ENCODE measurements at places on chromosomes 7 and 10.
A peak's percentile ranks its signal among the peaks of the same experiment; 100 is the strongest.

GRCh38 chr7:50281680-50282445 lies 22.7 kb upstream of the IKZF1 start:
- DNase-seq = no peak

DNA sequence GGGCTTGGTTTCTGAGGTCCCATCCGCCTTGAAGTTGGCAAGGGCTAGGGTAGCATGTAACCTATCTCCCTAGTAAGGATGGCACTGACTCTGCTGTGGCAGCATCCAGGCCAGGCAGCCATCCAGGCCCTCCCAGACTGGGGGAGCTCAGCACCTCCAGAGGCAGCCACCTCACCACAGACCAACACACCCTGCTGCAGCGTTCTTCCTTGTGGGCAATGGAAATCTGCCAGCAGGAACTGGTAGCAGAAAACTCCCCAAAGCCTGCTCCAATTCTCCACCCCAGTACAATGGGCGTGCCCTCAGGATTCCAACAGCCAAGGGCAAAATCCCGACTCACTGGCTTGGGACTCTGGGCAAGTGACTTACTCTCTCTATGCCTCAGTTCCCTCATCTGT lies 27.5 kb downstream of the DLG5 start:
- peak; percentile 41 for DNase-seq

GRCh38 chr7:10022957-10023356 lies 950.7 kb upstream of the PHF14 start:
- DNase-seq = no peak

DNA sequence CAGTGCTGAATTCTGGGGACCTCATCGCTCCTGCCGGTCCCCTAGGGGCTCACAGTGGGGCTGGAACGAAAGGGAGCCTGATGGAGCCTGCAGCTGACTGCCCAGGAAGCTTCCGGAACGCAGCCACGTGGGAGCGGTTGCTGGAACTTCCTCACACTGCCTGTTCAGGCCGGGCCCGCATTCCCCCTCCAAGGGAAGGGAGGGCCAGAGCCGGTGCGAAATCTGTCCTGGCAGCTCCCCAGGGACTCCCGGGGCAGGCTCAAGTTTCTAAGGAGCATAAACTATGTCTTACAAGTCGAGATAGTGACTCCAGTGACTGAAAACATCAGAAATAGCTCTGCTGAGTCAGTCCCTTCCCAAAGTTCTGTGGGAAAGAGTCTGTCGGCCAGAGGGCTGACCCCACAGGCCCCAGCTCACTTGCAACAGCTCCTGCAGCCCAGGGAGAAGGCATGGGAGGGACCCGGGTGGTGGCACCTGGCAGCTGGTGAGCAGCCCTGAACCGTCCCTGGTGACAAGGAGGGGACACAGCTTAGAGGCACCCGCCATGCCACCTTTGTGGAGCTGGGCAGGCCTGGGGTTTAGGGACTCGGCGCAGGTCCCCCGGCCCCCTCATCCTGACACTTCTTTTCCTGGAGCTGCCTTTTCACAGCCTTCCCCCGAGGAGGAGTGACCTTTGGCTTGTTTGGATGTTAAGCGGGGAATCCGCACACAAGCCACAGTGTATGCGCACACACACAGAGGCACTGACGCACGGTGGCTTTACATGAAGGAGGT lies 47.6 kb downstream of the PDGFA start:
- no peak for DNase-seq

- DNase-seq = no peak
Observed at GRCh38 chr10:103803941-103804340, 51.4 kb downstream of the SH3PXD2A start.

DNA sequence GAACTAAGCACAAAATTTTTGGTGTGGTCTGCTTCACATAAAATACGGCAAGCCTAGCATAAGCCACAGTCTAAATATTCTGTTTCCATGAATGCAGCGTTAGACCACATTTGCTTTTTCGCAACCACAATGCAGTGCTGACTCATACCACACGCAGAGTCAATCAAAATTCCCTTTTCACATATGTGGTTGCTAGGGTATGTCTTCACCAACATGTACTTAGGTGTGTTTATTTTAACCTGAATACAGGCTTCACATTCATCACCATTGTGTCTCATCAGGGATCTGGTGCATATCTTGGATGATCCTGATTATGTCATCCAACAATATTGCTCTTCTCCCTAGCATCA lies 90.8 kb downstream of the CHN2 start:
- DNase-seq = no peak

GRCh38 chr10:7817984-7818294 lies 366 bp upstream of the TAF3 start:
- DNase-seq = no peak

DNA sequence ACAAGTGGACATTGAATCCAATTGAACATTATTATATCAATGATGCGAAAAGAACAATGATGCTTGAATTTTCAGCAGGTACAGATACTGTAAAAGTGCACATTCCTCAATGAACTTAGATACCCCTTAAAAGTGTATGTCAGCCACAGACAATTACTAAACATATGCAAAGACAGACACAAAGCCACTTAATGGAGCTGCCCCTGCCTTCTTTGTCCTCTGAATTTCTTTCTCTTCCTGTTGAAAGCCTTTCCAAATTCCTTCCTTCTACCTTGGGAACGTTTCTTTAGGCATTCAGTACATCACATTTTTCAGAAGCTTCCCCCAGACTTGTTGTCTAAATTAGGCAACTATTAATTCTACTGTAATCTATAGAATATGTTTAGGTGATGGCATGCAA lies 706.8 kb upstream of the MBL2 start:
- no peak for DNase-seq

DNA sequence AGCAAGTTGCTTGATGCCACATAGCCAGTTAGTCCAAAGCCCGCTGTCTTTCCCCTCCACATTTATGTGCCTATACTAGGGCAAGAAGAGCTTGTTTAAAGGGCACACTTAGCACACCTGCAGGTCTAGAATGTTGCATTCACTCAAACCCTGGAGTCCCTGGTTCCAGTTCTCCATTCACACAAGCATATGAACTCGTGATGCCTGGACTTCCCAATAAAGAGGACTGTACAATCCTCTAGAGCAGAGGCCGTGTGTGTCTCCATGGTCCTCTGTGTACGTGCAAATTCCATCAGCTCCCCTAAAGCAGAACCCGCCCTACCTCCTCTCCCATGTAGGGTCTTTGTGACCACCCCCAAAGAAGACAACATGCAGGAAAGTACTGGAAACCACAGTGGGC lies 3.0 kb upstream of the SH3PXD2A start:
- no peak for DNase-seq

DNA sequence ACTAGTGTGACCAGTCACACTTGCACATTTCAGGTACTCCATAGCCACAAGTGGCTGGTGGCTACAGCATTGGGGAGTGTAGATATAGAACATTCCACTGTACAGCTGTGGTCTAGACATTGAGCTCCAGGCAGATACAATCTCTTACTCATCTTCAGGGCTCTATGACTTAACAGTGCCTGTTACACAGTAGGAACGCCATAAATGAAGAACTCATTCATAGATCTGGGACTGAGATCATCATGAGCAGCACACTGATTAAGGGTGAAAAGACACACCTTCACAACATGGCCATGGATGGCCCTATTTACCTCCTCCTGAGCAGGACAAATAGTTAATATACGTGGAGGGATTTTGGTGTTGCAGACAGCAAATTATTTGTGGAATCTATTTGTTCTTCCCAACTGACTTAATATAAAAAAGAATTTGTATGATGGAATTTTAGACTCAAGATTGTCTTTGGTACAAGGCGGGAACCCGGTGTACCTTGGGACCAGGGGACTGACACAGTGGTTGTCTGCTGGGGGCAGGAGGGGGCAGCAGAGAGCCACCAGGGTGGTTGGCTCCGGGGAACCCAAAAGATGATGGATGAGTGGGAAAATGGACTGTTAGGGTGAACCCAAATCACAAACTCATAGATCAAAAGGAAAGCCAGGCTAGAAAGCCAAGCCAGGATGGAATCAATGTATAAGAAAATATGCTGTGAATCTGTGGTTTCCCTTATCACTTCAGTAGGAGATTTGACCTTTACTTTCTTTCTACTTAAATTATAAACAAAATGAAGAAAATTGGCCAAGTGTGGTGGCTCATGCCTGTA lies 24.3 kb upstream of the CPA2 start:
- DNase-seq = no peak

DNA sequence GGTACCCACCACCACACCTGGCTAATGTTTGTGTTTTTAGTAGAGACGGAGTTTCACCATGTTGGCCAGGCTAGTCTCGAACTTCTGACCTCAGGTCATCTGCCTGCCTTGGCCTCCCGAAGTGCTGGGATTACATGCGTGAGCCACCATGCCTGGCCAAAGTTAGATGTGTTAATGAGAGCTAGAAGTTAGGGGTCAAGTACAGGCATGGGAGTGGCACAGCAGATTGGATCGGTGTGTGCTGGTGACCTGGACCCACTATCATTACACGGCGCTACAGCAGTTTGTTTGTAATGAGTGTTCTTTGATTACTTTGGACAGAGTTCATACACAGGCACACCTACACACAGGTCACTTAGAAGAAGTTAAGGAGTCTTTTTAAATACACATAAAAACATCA lies 36.7 kb downstream of the DNAJB6 start:
- no peak for DNase-seq

DNA sequence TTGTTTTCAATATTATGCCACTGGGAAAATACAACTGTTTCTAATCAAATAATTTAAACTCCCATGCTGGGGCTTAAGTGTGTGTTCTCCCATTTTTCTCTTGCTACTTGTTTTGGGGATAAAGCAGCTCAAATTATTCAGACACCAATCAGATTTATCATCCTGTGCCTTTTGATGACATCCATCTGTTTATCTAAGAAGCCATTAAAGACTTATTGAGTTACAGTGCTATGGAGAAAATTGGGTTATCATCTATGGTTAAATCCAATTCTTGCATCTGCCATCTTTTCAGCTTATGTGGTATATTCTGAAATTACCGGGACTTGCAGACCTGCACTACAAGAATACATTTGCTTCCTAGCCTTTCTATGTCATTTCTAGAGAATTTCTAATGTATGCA lies 401.2 kb downstream of the GFRA1 start:
- DNase-seq = no peak

DNA sequence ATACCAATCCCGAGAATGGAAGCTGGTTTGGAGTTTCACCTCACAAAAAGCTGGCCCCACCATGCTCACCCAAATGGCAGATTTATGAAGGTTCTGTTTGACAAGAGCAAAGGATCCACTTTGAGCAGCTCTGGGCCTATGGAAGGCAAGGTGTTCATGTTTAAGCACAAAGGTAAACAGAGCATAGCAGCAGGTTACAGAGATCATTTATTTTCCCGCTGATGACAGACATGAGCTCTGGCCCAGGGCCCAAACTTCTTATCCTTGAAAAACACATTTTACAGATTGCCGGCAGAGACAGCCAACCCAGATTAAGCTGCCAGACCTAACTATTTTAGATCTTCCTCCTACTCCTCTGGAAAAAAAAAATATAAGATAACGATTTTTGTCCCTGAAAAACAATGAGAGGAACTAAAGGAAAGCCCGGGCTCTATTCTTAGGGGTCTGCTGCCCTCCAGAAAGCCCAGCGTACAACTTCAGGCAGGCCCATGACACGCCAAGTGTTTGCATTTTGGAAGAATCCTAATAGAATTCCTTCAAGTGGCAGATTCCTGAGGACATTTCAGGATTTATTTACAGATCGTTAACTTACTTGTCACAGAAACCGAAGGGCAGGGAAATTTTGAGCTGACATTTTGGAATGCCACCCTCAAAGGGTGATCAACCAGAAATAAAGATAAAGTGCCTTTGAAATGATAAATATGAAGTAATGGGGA lies 40.0 kb downstream of the SYPL1 start:
- DNase-seq = no peak

DNA sequence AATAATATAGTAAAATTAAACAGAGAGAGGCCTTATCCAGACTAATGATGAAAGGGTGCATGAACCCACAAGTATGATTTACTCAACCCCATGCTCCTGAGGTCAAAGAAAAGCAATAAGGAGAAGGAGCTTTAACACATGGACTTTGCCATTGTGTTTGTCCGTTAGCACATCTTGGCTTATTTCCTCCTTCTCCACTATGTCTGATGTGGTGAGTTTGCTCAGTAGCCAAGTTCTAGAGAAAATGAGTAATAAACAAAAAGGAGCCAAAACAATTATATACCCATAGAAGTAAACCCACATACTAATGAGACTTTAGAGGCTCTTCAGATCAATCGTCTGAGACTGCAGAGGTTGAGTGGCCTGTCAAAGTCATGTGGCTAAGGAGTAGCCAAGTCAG lies 26.1 kb upstream of the ADD3 start:
- DNase-seq = no peak

- no peak for DNase-seq
Observed at GRCh38 chr10:119541046-119541445, 1.5 kb downstream of the RGS10 start.

- DNase-seq = no peak
Observed at GRCh38 chr7:157664034-157664433, 327.2 kb downstream of the DNAJB6 start.

- DNase-seq = no peak
Observed at GRCh38 chr10:123249894-123250293, 95.7 kb downstream of the BUB3 start.

- DNase-seq = no peak
Observed at GRCh38 chr7:136523571-136523970, 344.9 kb upstream of the CHRM2 start.

DNA sequence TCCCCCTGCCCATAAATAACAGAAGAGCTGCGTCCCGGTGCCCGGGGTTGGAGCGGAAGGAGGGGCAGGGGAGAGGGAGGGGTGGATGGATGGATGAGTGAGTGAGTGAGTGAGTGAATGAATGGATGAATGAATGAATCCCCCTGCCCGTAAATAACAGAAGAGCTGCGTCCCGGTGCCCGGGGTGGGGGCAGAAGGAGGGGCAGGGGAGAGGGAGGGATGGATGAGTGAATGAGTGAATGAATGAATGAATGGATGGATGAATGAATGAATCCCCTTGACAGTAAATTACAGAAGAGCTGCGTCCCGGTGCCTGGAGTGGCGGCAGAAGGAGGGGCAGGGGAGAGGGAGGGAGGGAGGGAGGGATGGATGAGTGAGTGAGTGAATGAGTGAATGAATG lies 7.6 kb upstream of the UNCX start:
- no peak for DNase-seq

DNA sequence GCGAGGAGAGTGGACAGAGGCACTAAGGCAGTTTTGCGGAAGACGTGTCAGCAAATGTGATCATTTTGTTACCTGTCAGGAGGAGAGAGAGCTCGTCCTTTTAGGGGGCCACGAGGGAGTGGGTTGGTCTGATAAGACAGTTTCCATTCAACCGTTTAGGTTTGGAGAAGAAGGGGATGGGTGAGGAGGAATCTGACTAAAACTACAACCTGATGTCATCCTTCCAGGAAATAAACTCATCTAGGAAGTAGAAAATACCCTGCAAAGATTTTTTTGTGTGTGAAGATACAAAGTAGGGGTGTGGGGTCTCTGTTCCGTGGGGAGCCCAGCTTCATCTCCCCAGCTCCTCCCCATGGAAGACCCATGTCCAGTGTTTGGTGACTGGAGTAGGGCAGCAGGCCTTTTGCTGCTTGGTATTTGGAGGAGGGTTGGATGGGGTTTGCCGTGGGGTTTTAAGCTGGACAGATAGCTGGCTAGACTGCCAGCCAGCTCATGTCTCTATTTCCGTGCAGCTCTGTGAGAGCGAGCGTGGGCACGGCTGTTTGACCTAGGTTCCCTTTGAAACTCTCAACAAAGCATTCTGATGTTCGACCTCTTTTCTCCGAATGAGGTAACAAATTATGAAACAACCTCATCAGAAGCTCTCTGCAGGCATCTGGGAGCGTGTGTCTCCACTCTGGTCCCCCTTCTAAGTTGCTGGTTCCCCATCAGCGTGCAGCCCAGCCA lies 136.0 kb upstream of the TCF7L2 start:
- no peak for DNase-seq

GRCh38 chr7:158028971-158029370 lies 558.7 kb downstream of the PTPRN2 start:
- DNase-seq = no peak

GRCh38 chr10:88082391-88082790 lies 219.0 kb downstream of the PTEN start:
- no peak for DNase-seq
